ENCODE measurements at places on chromosomes 12 and 14.

GRCh38 chr12:91975891-91976290, 169.8 kb downstream of the BTG1 start:
- no peak for DNase-seq

DNA sequence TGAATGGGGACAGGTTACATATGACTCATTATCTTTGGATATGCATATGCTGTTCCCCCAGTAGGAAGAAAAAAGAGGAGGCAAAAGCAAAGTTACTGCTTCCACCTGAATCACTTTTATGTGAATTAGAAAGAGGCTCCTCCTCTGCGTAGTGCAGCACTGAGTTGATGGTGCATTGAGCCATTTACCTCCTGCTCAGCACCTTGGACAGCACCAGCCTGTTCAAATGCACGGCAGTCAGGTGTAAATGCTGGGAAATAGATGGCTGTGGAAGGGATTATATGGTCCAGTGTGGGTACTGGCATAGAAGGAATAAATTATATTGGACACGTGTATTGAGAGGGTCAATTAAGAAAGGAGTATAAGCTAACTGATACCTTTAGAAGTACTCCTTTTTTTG, 541.9 kb upstream of the SEL1L start:
- peak; percentile 2 for DNase-seq

DNA sequence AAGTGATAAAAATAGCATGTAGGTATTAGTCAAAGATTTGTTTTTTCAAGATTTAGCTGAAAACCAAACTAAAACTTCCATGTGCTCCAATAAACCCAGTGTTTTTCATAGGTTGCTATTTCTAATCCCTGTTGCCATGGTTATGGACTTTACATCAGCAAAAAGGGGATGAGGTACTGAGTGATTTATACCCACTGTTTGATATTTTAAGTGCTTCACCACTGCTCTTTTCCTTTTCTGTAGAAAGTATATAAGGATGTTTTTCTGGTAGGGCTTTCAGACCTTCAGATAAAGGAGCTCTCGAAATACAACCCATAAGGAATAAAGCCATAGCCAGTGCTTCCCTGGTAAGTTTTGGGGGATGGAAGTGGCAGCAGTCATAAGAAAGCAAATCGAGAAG, at the start of gene OTOGL:
Gene OTOGL, plus strand, starts transcription at position 279 of the 400 bp plus-strand sequence. CDS start 109,895 bp downstream, outside the sequence.
- no peak for DNase-seq

- DNase-seq, result peak; percentile 39
These were observed 57.6 kb downstream of the BRMS1L start for GRCh38 chr14:35883677-35884293.

- no peak for DNase-seq
These were observed 147.1 kb upstream of the PLEKHA5 start for GRCh38 chr12:18982226-18982949.

DNA sequence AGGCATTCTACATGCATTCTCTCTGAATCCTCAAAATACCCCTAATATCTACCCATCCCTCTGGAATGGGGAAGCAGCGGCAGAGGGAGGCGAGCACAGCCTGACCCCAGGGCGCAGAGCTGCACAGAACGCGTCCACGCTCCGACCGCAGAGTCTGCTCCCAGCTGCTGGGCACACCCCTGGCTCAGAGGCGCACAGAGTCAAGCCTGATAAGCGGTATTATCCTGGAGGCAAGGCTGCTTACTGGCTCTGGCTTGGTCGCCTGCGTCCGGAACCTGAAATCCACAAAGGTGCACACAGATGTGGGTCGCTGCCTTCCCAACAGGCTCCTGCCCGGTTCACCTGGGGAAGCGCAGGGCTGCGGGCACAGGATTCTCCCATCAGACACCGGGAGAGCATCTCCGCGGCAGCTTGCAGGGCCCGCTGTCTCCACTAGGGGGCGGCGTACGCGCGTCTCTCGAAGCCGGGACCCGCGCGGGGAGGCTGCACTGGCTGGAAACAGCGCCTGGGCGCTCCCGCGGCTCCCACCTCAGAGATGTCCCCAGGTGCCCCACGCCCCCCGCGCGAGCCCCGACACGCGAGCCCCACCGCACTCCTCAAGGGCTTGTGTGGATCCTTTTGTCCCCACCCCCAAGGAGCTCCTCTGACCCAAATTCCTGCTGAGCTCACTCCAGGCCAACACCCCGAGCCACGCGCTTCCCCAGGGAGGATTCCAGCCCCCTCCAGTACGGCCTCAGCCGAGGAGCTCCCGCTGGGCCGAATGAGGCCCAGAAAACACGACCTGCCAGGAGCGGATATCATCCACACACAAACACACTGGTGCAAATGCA, 120.1 kb upstream of the FZD10 start:
- DNase-seq, result no peak

GRCh38 chr14:23883684-23884540, 69.7 kb upstream of the DHRS4 start:
- DNase-seq, result no peak

GRCh38 chr12:1332327-1332726, 262.1 kb downstream of the FBXL14 start:
- no peak for DNase-seq
